ENCODE measurements at places on chromosomes 5 and 9.

DNA sequence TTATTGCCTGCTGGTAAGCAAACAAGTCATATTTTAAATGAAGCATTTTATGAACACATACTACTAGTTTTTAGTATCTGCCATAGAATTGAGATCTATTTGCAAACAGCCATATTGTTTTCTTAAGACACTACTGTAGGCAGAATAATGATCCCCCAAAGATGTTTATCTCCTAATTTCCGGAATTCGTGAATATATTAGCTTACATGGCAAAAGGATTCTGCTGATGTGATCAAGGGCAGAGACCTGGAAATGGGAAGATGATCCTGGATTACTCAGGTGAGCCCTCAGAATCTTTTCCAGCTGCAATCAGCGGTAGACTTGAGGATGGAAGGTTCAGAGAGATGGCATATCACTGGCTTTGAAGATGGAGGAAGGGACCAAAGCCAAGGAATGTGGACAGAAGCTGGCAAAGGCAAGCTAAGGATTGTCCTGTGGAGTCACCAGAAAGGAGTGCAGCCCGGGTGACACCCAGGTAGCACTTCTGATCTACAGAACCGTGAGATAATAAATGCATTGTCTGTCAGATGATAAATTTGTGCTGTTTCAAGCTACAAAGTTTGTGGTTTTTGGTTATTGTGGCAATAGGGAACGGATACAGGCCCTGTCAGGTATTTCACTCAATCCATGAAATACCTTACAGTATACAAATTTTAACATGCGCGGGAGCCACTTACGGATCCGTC lies 1.0 kb upstream of the ERCC6L2 start:
- peak; percentile 10 for DNase-seq

DNA sequence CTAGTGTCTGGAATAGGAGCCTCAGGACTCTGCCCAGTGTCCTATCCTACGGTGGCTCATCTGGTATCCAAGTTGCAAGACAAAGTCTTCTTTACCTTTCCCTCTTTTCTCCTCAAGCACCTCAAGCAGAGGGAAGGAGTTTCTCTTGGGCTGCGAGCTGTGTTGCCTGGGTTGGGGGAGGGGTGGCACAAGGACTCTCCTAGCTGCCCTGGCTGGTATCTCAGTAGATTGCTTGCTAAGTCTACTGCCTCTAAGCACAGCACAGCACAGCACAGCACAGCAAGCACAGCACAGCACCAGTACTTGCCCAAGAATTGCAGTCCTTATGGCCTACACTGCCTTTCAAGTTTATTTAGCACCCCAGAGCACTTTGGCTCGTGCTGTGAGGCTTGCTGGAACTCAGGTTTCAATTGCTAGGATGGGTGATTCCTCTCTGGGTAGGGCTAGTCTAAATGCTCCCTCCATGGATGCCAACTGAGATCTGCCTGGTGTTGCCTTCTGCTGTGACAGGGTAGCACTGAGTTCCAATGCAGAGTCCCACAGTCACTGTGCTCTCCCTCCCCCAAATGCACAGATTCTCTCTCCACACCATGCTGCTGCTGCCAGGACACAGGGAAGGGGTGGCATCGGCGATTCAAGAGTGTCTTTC lies 213.1 kb upstream of the POU5F2 start:
- no peak for DNase-seq

- DNase-seq = no peak
Observed at GRCh38 chr9:91802391-91802790, 147.6 kb downstream of the ROR2 start.

GRCh38 chr9:134462318-134462717 lies 136.1 kb downstream of the RXRA start:
- no peak for DNase-seq

DNA sequence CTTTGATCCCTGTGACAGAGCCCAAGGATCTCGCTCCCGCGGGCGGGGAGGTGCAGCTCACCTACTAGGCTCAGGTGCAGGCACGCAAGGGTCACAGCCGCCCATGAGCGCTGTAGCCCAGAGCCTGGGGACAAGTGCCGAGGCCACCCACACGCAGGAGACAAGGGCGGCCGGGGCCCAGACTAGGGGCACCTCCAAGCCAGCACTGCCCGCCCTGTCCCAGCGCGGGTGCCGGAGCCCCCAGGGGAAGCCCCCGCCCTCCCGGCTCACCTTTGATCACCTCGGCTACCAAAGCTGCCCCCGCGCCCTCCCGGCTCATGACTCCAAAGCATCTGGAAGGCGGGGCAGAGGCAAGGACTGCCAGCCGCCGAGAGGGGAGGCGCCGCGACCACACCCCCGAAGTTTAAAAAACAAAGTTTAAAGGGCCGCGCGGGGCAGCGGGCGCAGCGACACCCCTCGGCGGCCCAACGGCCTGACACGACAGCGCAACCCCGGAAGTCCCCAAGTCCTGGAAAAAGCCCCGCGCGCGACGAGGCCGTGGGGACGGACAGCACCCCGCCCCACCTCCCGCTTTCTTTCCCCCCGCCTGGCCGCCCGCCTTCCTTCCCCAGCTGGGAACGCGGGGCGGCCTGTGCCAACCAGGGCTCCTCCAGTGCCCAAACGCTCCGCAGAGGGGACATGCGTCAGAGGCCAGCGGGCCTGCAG lies 53.0 kb downstream of the CDC14B start:
- DNase-seq = peak; percentile 15

- DNase-seq = no peak
Observed at GRCh38 chr9:78438211-78438610, 141.3 kb downstream of the PSAT1 start.

DNA sequence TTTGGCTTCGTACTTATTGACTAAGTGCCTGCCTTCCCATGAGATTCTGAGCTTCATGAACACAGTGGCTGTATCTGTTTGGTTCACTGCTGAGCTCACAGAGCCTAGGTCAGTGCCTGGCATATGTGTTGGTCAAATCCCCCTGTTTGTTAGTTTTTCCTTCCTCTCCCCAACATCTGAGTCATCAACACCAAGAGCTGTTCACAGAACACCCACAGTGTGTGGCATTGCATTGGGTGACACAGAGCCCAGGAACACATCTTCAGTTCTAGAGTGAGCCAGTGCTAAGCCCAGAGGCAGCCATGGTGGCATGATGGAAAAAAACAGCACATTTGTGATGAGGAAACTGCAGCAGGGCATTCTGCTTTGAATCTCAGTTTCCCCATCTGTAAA lies 294.6 kb downstream of the SEC61B start:
- DNase-seq = no peak

DNA sequence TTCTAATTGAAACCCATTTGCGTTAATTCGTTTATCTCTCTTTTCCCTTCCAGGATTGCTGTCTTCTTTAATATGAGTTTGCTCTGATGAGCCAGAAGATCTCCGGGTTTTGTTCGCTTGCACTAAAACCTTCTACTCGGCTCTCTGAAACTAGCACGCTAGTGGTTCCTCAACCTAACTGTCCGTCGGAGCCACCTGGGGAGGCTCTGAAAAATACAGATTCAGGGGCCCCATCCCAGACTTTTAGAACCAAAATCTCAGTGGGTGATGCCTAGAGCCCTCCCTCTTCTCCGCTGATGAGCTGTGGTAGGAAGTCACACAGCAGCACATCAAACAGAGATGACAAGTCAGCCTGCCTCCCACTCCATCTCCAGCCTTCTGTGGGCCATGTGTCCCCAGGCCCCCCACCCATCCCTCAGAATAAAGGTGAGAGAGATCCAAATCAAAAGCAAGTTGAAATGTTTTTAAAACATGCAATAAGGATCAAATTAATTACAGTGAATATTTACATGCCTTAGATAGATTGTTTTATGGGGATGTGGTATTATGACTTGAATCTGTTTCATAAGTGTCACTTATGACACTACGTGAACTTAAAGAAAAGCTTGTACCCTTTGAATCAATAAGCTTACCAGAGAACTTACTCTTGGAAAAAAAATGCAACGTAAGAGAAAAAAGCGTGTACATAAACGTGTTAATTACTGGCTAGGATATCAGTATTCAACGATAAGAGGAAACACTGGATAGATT lies 16.4 kb downstream of the FCN2 start:
- no peak for DNase-seq

- no peak for DNase-seq
Observed at GRCh38 chr9:37443566-37443965, 21.1 kb downstream of the GRHPR start.

DNA sequence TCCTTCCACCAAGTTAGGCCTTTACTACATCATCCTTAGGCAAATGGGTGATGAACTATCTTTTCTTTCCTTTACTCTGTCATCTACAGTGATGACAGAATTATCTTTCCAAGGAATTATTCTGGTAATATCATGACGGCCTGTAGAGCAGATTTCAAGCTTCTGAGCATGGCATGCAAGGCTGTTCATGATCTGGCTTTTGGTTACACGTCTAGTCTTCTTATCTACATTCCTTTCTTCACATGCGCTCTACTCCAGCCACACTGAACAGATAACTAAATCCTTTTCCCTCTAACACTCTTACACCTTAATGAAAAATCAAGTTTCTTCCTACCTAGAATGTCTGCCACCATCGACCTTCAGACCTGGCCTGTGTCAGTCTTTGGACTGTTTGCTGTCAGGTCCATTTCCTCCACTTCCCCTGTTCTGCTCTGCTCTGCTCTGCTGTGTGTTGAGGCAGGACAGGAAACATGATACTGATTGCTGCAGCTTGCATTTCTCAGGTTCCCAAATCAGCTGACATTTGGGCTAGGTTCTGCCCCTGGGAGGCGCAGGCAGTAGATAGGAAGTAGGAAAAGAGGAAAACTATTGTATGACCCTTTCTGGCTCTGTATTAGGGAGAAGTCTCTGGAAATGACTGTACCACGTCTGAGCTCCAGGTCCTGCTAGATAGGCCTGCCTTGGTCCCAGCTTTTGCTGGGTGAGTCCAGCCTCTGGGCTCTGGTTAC lies 4.2 kb downstream of the SCGB3A2 start:
- DNase-seq = peak; percentile 58

DNA sequence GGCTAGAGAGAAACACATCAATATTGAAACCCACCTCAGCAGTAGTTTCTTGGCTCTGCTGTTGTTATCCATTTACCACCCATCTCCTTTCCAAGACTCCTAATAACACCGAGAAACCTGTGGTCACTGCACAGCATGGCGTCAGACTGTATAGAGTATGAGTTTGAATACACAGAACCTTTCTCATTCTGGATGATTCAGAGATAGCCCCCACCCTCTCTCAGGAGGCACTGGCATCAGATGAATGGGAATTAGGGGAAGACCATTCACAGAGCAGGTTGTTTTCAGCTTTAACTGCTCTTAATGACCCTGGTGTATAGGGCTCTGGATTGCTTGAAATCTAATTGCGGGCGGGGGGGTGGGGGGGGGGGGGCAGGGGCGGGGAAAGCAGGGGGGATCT lies 86.7 kb downstream of the GPR21 start:
- peak; percentile 32 for DNase-seq

DNA sequence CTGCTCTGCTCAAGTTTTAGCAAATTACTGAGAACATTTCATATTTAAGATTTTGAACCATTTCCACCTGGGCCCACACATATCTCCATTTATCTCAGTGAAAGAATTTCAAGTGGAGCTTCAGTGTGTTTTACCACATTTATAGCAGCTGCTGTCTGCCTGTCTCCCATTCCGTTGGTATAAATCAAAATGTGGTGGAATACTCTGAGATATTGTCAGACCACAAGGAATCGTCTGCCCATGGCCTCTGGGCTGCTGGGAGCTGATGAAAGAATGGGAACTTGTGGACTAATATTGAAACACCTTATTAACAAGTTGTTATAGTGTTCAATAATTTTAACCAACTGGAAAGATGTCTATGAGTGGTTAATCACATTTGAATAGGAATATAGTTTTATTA lies 33.3 kb downstream of the MAST4 start:
- no peak for DNase-seq

GRCh38 chr5:139690064-139690802 lies 42.1 kb downstream of the CXXC5 start:
- DNase-seq = peak; percentile 64

DNA sequence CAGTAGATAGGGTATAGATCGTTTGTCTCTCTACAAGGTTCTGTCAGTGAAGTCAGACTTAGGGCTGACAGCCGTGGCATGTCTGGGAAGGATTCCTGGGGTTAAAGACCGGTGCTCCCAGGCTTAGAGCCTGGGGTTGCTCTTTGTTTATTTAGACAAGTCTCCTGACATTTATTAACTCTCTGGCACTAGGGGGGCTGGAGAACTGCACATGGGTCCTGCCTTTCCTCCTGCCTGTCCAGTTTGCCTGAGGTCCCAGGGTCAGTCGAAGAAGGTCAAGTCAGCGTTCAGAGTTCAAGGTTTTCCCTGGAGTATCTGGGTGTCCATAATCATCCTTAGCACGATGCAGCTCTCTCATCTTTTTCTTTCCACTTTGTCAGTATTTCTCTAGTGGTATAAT lies 5.6 kb downstream of the EGFLAM start:
- DNase-seq = no peak

DNA sequence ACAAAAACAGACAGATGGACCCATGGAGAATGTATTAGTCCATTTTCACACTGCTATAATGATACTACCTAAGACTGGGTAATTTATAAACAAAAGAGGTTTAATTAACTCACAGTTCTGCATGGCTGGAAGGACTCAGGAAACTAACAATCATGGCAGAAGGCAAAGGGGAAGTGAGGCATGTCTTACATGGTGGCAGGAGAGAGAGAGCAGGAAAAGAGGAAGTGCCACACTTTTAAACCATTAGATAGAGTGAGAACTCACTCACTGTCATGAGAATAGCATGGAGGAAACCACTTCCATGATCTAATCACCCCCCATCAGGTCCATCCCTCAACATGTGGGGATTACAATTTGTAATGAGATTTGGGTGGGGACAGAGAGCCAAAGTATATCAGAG lies 808.9 kb downstream of the CDH12 start:
- no peak for DNase-seq

DNA sequence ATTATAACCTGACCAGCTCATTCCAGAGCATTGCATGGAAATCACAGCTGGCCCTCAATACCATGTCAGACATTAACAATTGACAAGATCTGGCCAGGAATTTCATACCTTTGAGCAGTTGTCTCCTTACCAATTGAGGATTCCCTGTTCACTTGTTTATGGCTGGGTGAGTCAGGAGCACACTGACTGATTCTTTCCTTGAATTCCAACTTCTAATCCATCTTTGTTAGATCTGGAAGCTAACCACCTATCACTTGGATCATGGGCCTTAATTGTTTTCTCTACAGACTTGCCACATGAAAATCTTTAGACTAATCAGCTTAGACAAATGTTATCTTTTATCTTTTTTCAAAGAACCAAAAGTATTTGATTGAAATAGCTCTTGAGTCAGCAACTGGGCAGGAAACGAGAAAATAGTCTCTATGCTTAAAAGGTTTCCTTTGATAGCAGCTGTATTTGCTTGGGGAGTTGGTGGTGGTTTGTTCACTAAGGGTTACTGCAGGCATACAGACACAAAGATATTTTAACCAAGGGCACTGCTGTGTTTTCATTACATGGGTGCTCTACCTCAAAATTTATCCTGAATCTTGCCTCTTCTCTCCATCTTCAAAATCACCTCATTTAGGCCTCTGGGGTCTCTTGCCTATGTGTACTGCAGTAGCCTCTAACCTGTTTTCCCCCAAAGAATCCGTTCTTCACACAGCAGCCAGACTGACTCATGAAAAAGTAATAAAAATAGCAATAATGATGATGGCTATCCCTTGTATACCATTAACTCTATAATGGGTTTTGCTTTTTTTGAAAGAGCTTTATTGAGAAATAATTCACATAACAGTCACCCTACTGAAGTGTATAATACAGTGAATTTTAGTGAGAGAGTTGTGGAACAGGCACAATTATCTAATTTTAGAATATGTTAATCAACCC lies 197.0 kb upstream of the NMUR2 start:
- DNase-seq = no peak

Data from astrocyte (in vitro differentiated cells and primary cell).